Central memory CD4-positive, alpha-beta T cell (primary cell): ENCODE measurements at places on chromosomes 4 and X.

DNA sequence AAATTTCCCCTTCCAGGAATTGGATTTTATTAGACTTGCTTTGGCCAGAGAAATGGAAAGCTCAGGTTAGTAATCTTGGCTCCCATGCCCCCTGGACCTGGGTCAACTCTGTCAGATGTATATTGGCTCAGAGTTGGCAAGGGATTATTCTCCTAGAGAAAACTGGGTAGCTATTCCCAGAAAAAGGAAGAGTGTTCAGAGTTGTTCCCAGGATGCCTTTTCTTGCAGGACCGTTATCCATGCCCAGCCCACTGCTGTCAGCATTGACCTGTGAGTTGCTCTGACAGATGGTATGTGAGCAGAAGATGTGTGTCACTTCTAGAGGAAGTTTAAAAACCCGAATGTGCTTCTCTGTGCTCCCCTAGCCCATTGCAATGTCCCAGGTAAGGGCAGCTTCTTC, 509.9 kb upstream of the ZFP42 start:
- no peak for DNase-seq

GRCh38 chr4:96383349-96383748, 543.5 kb downstream of the PDHA2 start:
- DNase-seq = no peak

GRCh38 chr4:11507920-11508319, 79.2 kb upstream of the HS3ST1 start:
- DNase-seq = no peak

GRCh38 chr4:16641971-16642370, 256.5 kb downstream of the LDB2 start:
- no peak for DNase-seq

GRCh38 chr4:88818631-88819470, 121.2 kb upstream of the NAP1L5 start:
- DNase-seq = peak; percentile 46

DNA sequence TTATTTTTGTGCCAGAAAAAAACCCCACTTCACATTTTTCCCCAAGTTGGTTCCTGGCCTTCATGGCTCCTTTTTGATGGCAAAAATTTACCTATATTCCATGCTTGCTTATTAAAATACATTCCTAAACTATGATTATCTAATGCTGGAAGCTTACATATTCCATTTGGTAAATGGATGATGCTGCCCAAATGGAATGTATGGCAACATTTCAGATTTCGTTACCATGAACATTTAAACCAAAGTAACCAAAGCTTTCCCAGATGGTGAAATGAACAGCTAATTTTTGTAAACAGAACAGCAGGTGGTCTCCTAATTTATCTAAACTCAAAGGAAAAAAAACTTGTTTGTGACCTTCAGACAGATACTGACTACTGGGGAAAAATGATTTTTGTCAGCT, 110.8 kb upstream of the TEX13A start:
- DNase-seq = no peak

- DNase-seq = no peak
Observed at GRCh38 chr4:148962539-148963290, 520.5 kb upstream of the NR3C2 start.

DNA sequence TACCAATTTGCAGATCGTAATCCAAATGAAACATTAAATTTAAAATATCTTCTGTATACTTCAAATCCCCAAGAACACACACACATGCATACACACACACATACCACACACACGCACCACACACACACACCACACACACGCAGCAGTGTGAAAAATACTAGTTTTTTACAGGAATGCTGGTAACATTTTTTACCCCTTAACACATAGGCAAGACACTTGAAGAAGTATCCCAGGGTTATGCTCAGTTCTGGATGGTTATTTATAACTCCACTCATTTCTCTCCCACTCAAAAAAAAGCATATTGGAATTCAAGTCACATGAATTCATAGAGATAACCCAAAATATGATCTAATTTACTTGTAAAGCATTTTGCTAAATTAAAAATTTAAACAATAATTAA, 325.5 kb upstream of the SLC7A11 start:
- DNase-seq = no peak

DNA sequence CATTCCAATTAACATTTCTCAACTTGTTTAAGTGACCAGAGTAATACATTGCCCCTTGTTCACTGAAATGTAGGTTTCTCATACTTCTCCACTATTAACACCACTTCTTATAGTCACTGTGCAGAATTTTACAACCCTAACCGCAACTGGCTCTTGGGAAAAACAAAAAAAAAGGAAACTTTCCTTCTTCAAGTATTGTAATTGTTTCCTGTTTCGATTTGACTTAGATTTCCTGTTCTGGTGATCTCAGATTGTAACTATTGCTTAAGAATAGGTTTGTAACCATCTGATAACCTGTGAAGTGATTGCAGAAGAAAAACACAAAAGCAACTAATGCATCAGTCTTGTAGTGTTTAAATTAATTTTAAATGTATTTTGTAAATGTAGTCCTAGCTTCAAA, 594.7 kb upstream of the GALNT7 start:
- DNase-seq = no peak

- DNase-seq = peak; percentile 47
Observed at GRCh38 chrX:136780763-136781162, at the start of gene ARHGEF6. TSS of gene ARHGEF6 (minus strand) at chrX:136780932. CDS start at chrX:136780882, 50 bp downstream.

DNA sequence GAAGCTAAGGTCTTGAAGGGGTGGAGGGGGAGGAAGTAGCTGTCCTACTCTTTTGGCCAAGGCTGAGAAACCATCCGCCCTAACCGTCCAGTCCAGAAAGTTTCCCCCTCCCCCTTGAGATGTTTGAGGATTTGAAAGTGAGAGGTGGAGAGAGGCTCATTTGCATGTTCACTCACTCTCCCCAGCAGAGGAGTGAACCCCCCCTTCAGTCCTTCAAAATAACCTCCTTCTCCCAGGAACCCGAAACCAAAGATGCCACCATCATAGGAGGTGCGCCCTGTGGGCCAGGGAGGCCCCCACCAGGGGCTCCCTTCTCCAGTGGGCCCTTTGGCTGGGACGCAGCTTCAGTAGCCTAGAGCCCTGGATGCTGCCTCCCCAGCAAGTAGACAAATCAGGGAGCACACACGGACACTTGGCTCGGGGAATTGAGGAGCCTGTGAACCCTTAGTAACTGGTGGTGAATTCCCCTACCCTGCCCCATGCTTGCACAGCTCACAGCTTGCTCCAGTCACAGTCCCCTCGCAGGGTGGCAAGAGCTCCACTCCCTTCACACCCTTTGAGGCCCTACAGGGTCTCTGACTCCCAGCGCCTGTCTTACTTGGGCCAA, 25.6 kb downstream of the ELF4 start:
- DNase-seq = no peak

GRCh38 chrX:17098516-17099247, 152.2 kb downstream of the REPS2 start:
- no peak for DNase-seq

DNA sequence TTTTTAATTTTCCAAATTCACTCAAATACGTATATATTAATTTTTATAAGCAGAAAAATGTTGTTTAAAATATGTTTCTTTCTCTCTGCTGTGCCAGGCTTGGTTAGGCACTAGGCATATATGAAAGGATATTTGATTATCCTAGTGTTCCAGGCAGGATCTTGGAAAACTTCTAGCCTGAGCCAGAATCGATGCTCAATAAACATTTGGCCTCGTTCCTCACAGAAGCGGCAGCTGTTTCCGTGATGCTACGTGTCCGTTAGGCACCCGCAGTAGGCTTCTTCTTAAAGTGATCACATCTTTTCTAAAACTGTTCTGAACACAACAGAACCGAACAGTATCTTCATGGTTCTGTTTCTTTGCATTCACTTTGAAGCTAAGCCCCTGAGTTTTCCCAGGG, 50.1 kb upstream of the CRMP1 start:
- DNase-seq = no peak

DNA sequence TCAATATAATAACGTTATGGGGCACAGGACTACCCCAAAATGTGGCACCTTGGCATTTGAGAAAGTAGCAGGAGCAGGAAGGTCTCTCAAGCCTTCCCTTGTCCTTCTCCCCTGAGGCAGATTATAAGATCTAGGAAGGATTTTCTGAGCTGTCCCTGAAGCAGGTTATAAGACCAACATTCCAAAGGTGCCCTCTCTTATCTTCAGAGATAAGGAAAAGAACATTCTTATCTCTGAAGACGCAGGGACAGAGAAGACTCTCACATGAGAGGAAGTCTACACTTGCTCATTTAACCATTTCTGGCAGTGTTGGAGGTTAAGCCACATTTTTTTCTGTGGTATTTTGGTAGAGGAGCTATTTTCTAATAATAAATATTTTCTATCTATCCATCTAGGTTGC, 437.9 kb upstream of the MAOA start:
- DNase-seq = no peak

GRCh38 chr4:128373628-128374027, 86.0 kb upstream of the PGRMC2 start:
- DNase-seq = no peak

- DNase-seq = no peak
Observed at GRCh38 chr4:107712236-107712635, 7.8 kb downstream of the PAPSS1 start.

DNA sequence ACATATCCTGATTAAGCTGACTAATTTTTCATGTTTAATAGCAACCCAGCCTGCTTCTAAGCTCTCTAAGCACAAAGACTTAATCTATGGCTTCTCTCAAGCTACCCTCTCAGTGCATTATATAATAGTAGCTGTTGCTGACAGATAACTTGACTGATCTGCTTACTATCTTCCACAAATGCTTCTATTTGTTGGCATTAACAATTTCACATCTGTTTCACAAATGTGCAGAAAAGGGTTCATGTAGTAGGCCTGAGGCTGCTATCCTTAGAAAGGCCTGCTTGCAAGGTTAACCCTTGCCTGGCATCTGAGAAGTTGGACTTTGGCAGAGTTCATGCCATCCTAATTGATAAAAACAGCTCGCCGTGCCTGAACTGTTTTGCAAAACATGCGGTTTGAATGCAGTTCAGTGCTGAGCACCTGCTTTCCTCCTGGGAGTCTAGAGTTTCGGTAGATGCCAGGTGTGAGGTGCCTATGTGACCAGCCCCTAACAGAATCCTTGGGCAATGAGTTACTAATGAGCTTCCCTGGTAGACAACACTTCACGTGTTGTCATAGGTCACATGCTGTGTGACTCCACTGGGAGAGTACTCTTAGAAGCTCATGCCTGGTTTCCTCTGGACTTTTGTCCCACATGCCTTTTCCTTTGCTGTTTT, 68.4 kb downstream of the NSG1 start:
- DNase-seq = no peak

DNA sequence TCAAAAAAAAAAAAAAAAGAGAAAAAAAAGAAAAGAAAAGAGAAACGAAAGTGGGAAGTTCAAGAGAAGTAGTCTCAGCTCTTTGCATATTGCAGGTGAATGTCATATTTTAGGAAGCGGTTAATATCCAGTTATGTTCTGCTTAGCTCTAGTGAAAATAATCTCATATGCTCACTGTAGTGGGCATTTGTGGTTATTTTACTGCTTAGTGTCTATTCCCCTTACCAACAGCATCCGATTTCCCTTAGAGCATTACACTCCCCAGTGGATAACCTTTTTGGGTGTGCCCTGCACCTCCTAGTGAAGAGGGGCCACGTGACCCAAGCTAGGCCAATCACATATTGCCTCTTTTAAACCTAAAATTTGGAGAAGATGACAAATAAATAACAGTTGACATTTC, 111.2 kb upstream of the ZNF827 start:
- DNase-seq = no peak

DNA sequence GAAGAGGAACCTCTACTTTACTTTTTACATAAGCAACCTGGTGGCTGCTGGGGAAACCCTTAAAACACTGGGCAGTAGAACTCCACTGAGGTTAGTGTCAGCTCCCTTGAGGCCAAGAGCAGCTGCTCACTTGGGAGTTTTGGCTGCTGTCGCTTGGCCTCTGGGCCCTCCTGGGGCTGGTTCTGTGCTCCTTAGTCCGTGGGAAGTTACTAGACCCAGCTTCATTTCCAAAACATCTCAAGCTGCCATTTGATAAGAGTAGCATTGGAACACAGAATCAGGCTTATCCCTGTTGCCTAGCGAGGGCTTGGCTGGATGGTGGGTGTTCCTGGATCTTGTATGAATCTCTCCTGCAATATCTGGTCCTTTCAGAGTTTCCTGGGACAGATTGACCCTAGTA, 26.1 kb downstream of the RNF4 start:
- DNase-seq = no peak

GRCh38 chr4:8847764-8848163, 23.9 kb downstream of the HMX1 start:
- no peak for DNase-seq

DNA sequence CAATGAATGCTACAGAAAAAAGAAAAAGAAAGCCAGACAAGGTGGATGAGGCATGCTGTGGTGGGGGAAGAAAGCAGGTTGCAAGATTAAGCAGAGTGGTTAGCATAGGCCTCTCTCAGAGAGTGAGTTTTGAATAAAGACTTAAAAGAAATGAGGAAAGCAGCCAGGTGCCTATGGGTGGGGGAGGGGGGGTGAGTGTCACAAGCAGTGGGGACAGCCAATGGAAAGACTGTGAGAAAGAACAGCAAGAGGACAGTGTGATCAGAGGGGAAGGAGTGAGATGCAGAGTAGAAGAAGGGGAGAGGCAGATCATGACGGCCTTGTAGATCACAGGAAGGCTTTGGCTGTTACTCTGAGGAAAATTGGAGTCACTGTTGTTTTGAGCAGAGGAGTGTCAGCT, 162.5 kb downstream of the SOX3 start:
- no peak for DNase-seq

DNA sequence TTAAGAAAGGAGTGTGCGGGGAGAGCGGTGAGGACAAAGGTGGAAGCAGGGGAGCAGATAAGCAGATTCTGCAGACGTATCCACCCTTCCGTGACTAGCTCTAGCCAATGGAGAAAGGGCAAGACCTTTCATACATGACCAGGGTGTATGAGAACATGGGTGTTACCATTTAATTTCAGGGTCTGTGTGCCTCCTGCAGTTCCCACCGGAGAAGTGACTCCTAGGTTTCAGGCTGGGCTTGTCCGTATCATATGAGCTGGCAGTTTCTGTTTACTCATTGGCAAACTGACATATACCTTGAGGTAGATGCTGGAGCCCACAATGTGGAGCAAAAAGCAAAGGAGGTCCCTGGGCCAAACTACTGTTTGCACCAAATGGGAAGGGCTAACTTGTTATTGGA, 6.8 kb downstream of the RBM47 start:
- no peak for DNase-seq

- DNase-seq = no peak
Observed at GRCh38 chrX:9231491-9231890, 197.6 kb upstream of the FAM9B start.

GRCh38 chrX:130975947-130976346, 72.9 kb upstream of the ENOX2 start:
- DNase-seq = peak; percentile 9

DNA sequence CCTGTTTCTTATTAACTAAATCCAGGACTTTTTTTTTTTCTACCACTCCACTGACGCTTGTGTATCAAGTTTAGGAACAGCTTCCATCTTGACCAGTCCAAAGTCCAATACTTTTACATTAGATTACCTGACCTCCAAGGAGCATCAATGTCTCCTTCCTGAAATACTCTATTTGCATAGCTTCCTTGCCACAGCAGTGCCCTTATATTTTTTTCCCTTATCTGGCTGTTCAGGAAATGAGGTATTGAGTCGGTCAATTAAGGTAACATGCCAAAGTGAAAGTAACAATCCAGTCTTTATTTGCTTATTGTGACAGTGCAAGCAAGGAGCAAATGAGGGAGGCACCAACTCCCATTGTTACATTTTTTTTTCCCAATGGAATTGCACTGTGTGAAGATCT, 730.8 kb upstream of the NDST4 start:
- DNase-seq = no peak
